ENCODE measurements at places on chromosomes 11 and 22.

- no peak for DNase-seq
Observed at GRCh38 chr11:86175626-86176025, 68.9 kb upstream of the EED start.

DNA sequence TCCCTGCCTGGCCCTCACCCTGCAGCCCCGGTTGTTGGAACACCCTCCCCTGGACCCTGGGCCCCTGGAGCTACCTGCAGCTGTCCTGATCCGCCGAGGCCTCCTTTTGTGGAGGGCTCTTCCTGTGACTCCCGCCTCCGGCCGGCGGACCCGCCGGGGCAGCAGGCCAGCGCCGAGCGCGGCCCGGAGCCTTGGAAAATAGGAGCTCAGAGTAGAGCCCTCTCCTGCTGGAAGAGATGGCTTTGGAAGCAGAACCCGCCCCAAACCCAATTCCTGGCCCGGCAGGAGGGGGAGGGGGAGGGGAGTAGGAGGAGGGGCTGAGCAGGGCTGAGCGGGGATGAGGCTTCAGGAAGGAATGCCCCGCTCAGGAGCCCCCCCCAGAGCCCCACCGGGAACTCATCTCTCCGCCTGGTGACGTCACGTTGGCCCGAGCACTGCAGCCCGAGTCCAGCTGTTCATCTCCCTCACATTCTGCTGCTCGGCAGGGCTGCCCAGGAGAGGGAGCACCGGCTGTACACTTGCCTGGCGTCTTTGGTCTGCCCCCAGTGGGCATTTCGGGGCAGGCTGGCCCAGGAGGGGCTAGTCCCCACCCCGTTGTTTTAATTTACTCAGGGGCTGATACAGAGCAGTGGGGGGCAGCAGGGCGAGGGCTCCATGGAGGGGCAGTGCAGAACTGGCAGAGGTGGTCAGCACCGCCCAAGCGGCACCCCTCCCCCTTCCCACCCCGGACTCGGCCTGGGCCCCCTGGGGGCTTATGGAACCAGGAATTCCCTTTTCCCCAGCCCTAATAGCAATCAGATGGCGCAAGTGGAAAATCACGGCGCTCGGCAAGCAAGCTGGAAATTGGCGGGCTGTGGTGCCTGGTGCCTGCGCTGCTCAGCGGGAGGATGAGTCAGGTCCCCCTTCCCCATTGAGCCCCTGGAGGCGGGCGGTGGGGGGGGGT, at the start of gene MRGPRF:
Gene MRGPRF, minus strand, starts transcription at position 238 of the 943 bp plus-strand sequence. CDS start 3,345 bp downstream, outside the sequence.
- peak; percentile 12 for DNase-seq

DNA sequence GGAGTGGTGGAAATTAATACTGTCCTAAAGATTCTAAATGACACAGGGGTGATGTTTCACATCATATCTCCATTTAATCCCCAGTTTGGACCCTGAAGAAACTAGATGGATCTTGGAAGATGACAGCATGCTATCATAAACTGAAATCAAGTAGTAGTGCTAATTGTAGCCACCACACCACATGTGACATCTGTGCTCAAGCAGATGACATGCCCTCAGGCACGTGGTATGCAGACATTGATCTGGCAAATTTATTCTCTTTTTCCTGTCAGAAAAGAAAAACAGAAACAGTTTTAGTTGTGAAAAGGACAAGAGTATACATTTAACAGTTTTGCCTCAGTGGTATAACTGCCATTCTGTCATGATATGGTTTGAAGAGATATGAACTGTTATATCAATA, 52.9 kb upstream of the PGR start:
- no peak for DNase-seq

GRCh38 chr22:44645083-44645482, 56.9 kb upstream of the PRR5 start:
- DNase-seq, result no peak

DNA sequence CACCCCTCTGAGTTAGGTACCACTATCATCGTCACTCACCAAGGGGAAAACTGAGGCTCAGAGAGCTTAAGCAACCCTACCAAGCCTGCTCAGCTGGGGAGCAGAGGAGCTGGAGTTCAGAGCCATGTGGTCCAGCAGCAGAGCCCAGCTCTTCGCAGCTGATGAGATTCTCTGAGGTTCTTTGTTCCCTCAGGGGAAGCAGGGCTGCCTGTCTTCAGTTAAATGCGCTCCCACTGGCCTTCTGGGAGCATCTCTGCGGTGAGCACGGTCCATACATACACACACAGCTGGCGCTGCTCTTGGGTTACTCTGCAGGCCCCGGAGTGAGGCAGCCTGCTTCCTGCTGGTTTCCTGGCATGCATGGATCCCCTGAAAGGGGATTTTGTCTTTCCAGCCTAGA, 5.2 kb upstream of the PTGDR2 start:
- peak; percentile 56 for DNase-seq

DNA sequence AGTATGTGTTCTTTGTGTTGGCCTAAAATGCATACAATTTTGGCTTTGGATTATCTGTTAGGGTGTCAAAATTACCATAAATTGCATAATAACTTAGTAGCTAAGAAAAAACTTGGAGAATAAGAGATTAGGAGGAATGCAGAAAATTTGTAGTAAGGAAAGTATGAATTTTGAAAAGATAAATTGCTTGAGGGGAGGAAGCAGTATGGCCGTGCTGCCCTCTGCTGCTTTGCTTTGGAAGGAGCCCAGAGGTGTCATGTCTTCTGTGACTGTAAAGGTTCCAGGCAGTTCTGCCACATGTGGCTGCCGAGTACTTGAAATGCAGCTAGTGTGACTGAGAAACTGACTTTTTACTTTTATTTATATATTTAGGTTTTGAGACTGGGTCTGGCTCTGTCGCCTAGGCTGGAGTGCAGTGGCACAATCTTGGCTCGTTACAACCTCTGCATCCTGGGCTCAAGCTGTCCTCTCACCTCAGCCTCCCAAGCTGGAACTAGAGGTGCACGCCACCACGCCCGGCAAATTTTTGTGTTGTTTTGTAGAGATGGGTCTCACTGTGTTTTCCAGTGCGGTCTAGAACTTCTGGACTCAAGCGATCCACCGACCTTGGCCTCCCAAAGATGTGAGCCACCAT, 1.8 kb downstream of the ADSL start:
- DNase-seq, result peak; percentile 54

- peak; percentile 55 for DNase-seq
Observed at GRCh38 chr11:62542750-62543567, 3.6 kb downstream of the AHNAK start.

DNA sequence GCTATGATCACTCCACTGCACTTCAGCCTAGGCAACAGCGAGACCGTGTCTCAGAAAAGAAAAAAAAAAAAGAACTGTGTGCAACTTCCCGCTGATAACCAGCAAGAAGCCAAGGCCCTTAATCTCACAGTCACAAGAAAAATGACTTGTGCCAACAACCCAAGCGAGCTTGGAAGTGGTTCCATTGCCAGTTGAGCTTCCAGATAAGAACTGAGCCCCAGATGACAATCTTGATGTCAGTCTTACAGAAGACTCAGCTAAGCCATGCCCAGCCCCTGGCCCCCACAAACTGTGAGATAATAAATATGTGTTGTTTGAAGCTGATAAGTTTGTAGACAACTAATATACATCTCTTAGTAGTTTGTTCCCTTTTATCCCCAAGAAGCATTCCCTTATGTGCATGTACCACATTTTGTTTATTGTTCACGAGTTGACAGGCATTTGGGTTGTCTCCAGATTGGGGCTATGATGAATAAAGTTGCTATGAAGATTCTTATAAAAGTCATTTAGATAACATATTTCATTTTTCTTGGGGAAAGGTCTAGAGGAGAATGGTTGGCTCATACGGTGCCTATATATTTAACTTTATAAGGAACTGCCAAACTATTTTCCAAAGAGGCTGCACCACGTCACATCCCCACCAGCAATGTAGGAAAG, 85.9 kb downstream of the TIMP3 start:
- DNase-seq, result no peak

- DNase-seq, result no peak
Observed at GRCh38 chr11:6285019-6285418, 25.4 kb downstream of the CCKBR start.

- DNase-seq, result no peak
Observed at GRCh38 chr11:104124979-104125378, 39.0 kb downstream of the PDGFD start.

DNA sequence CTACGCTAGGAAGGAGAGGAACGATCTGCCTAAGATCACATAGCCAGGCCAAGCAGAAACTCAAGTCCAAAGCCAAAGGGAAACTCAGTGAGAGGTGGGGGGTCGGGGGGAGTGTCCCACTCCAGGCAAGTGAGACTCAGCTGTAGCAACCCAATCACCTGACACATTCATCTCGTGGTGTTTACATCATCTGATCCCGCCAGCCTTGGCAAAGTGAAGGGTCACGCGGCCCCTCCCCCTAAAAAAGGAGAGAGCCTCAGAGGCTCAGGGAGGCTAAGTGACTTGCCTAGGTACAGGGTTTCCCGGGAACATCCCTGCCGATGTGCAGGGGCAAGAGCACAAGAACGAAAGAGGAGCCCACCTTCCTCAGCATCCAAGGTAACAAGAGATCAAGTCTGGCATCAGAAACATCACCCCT, 21.5 kb downstream of the MYH9 start:
- no peak for DNase-seq

DNA sequence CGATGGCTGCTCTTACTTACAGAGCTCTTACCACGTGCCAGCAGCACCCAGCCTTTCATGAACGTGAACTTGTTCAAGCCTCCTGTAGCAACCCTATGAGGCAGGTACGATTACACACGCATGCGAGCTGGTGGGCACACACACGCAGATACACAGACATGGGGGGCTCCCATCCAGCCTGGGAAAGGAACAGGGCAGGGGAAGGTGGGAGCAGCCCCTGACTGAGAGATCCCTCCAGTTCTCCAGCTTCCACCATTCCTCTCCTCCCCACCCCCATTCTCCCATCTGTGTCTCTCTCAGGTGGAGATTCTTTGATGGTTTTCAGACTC, 37.6 kb upstream of the WNT11 start:
- DNase-seq, result no peak

GRCh38 chr11:106961518-106961917, 56.8 kb downstream of the GUCY1A2 start:
- DNase-seq, result no peak

DNA sequence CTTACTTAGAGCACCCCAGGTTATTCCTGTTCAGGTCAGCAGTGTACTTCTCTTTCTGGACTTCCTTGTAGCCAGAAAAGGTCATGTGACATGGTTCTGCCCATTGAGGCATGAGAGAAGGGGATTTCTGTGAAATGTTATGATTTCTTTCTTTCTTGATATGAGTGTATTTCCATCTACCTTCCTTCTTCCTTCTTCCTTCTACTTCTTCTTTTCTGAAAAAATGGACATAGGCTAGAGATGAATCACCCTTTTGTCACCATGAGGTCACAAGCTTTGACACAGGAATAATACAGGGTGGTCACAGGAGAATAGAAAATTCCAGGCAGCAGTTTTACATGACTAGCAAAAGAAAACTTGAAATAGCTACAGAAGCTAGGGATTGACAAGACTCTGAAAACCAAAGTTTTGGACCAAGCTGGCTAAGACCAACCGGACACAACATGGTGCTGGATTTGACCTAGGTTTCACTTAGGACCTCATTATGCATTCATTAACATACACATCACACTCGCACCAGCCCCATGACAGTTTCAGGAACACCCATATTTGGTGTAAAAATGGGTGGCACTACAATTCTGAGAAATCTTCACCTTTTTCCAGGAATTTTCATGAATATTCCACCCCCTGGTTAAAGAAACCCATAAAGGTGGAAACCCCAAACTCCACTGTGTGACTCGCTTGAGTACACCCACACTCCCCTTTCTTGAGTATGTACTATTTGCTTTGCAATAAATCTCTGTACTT, 21.2 kb upstream of the MAP6 start:
- no peak for DNase-seq

GRCh38 chr11:2898366-2899079, 12.9 kb upstream of the CDKN1C start:
- DNase-seq, result no peak

DNA sequence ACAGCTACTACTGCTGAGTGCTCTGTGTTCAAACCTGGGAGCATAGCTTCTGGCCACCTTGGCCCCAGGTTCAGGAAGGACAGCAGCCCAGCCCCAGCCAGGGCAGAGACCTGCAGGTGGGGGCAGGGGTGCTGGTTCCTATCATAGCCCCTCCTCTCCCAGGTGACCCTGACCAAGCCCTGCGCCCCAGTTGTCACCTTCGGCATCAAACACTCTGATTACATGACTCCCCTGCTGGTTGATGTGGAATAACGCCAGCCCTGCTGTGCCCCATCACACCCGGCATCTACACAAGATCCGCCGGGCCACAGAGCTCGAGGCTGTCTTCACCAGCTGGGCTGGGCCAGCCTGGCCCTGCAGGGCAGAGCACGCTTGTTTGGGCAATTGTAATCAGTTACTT, 6.9 kb downstream of the SCGB1C1 start:
- no peak for DNase-seq

GRCh38 chr22:50025993-50026392, 13.4 kb upstream of the IL17REL start:
- no peak for DNase-seq

DNA sequence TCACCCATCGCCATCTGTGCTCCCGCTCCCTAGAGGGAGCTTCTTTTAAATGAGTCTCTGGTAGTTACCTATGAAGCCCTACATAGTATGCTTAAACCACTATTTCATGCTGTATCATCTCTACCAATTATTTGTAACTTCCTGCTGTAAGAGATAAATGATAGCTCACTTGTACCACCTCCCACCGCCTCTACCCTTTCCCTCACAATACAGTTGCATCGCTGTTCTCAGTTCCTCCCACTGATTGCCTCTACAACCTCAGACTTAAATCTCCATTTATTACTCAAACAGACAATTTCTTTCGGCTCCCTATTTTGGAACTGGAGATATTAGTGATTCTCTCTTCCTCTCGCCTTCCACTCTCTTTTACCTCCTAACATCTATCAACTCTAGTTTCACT, 222.9 kb upstream of the ZC3H12C start:
- DNase-seq, result no peak

GRCh38 chr11:107427569-107428180, 29.9 kb downstream of the CWF19L2 start:
- DNase-seq, result no peak

DNA sequence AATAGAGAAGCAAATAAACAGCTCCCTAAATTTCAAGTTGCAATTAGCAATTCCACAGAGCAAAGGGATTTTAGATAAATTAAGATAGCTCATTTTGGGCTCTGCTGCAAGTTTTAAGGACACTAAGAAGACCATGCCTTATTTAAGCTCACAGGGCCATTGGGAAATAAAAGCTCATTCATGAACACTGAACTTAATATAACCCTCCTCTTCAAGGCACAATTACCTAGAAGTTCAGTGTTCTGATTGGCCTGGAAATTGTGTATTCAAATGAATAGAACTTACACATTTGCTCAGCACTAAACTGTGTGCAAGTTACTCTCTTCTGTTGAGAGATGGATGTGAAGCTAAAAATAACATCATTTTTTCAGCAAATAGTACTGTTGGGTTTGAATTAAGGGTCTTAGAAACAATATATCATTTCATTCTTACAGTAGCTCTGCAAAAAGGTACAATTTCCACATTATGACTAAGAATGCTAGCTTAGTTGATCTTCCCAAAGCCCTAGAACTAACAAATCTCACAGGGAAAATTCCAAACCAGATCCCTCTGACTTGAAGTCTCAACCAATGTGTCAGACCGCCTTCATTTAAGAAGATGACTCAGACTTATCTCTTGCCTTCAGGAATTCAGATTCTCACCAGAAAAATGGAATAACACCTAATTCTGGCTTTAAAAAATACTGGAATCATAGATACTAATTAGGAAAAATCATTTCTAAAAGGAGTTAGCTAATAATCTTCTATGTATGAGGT, 87.4 kb upstream of the LRRC55 start:
- DNase-seq, result no peak

GRCh38 chr11:124737638-124738305, 2.0 kb upstream of the NRGN start:
- DNase-seq, result no peak
